CD4-positive, alpha-beta memory T cell (primary cell): ENCODE measurements at places on chromosomes 1 and 21. TPM values are rescaled to one million over a fixed set of nuclear protein-coding genes. Genes with fewer than 3 reads are reported as not detected.
A peak's percentile ranks its signal among the peaks of the same experiment; 100 is the strongest.

GRCh38 chr1:100796046-100796445 is 76.5 kb downstream of the VCAM1 start:
- DNase-seq: no peak

DNA sequence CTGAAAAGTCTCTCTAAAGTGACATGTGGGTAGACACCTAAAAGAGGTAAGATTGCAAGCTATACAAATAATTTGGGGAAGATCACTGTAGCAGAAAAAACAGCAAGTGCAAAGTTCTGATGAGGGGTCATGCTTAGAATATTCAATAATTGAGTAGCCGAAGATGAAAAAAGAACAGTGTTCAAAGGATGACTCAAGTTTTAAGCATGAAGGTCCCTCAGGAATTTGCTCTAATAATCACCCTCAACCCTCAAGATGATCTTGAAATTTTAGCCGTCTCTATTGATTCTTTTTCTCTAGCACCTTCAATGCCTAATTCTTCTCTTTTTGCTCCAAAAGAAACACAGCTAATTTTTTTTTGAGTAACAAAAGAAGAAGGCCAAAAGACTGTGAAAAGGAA is 190.6 kb upstream of the ZNHIT6 start:
- DNase-seq: no peak

GRCh38 chr1:61638911-61639605 is 85.9 kb downstream of the TM2D1 start:
- DNase-seq: no peak

DNA sequence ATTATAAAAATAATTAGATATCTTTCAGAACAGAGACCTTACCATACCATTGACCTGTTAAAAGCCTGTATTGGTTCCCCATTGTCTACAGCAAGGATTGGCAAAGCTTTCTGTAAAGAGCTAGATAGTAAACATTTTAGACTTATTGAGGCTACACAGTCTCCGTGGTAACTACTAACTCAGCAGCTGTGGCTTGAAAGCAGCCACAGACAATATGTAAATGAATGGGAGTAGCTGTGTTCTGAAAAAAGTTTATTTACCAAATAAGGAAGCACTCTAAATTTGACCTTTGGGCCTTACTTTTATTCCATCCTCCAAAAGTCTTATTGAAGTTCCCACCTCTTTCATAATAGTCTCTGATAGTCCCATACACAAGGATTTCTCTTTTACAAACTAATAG is 39.7 kb downstream of the NUP210L start:
- DNase-seq: peak; percentile 29

GRCh38 chr21:37366482-37367316 is at the start of gene DYRK1A:
TSS of gene DYRK1A (plus strand) at chr21:37366773. CDS start at chr21:37420375, 53,602 bp downstream.
- DNase-seq: peak; percentile 99

DNA sequence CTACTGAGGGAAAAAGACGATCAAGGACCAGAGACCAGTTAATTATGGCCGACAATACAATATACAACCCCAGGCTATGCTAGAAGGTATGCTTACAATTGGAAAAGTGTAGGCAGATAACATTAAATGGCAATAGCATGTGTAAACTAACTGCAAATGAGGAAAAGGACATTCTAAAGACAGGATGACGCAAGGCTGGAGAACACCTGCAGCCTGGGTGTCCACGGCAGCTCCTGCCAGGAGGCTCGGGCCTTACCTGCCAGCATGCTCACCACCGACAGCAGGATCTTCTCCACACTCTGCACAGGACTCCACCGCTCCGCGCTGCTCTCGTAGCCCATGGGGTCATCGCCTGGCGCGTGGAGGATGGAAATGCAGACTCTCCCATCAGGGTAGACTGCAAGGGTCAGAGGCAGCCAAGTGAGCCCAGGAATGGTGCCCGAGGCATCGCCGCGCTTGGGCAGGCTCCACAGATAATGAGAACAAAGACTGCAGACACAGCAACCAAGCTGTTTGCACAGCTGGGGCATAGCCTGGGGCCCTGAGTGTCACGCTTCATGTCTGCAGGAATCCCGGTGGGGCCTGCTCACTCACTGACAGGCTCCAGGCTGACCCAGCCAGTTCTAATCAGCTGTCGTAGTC is 28.2 kb downstream of the UBE2G2 start:
- DNase-seq: no peak

DNA sequence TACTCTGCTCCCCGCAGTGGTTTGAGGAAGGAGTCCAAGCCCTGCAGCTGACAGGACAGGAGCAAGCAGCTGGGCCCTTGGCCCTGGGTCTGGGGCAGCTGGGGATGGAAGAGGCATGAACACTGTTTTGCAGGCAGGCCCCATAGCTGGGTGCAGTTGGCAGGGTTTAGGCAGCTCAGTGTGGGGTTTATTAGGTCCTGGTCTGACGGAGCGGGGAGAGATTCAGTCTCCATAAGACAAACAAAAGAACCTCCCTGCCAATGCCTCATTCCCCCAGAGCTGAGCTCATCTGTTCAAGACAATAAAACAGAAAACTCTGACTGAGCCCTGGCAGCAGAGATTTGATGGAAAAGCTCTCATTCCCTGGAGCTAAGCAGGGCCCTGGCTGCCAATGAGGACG is 37.3 kb downstream of the OLFML2B start:
- no peak for DNase-seq

DNA sequence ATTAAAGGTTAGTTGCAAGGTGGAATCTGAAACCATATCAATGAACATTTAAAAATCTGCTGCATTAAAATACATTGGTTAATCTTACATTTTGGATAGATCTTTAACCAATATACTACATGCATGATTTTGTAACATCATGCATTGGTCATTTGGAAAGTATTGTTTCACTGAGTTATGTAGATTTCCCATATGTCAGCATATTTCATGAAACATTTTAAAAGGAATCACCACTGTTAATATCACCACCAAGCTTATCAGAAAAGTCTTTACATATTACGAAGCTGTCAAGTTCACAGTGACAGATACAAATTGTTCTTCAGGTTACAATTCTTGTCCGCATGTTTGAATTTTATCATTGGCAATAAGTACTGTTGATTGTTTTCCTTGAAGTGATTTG is 89.9 kb upstream of the ADGRL2 start:
- no peak for DNase-seq

- DNase-seq: no peak
Observed at GRCh38 chr1:166013232-166013631, 153.6 kb downstream of the FAM78B start.

CELA2A gene
- not detected for total RNA-seq

DNA sequence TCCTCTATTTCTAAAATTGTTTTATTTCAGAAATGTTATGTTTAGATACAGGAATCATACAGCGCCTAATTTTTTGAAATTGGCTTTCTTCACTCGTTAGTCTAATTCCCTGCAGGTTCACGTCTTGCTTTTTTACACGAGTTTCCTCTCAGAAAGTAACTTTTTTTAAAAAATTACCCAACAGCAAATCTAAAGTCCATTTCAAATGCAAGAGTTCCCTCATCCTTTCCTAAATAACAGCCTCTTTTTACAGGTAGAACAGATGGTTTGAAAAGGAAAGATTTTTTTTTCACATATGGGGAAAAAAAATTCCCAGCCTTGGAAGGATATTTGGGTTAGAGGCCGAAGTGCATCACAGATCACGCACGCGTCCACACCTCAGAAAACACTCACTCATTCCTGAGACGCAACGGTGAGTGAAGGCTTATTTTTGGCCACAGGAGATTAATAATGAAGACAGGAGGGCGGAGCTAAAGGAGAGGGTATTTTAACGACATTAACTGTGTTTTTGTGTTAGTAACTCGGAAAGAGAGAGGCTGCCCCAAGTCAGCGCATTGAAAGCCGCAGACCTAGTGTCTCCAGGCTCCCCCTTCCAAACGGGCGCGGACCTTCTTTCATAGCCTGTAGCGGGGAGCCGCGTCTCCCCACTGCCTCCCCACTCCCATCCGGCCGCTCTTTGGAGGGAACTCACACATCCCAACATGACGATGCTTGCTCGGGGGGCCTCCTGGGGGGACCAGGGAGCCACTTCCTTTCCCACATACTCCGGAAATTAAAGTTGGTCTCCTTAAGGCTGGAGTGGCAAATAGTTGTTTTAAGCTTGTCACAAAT is 969 bp upstream of the RIPK4 start:
- DNase-seq: no peak

DNA sequence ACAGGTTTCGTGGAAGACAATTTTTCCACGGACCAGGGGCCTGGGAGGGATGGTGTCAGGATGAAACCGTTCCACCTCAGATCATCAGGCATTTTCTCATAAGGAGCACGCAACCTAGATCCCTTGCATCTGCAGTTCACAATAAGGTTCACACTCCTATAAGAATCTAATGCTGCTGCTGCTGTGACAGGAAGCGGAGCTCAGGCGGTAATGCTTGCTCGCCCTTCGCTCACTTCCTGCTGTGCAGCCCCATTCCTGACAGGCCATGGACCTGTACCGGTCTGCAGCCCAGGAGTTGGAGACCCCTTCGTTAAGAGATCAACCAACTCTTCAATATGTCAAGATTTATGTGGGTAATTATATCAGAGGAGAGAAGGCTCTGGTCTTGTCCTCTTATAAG is 3.3 kb upstream of the DHX9 start:
- no peak for DNase-seq

DNA sequence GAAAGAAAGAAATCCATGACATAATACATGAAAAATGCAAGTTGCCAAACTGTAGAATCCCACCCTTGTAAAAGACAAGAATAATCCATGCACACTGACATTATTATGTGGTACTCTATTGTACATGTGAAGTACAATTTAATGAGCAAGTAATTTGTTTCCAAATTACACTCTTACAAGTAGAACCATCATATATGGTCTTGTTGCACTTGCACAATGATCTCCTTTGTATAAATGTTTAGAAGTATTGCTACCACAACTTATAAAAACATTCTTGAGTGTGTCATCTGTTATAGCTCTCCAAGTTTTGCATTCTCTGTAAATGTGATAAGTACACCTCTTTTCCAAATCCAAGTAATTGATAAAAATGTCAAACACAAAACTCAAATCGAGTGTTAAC is 29.1 kb upstream of the ZNF281 start:
- no peak for DNase-seq

OR2L8 gene
- total RNA-seq: 0.73 TPM

DNA sequence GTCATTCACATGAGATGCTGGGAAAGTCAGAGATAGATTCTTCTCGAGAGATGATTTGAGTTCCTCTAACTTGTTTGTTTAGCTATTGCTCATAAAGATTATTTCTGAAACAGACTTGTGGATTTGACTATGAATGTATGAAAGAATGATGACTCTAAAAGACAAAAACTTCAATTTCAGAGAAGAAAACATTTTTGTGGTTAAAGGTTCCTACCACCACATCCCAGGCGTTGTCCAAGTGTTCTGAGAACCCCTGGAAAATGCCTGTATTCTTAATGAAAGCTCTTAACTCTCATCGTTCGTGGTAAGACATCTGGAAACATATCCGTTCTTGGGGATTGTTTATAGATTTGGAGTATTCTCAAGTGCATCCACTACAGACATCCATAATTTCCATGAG is 228.7 kb downstream of the BARHL2 start:
- DNase-seq: no peak

- DNase-seq: no peak
Observed at GRCh38 chr1:56797065-56797685, 22.0 kb downstream of the FYB2 start.

DNA sequence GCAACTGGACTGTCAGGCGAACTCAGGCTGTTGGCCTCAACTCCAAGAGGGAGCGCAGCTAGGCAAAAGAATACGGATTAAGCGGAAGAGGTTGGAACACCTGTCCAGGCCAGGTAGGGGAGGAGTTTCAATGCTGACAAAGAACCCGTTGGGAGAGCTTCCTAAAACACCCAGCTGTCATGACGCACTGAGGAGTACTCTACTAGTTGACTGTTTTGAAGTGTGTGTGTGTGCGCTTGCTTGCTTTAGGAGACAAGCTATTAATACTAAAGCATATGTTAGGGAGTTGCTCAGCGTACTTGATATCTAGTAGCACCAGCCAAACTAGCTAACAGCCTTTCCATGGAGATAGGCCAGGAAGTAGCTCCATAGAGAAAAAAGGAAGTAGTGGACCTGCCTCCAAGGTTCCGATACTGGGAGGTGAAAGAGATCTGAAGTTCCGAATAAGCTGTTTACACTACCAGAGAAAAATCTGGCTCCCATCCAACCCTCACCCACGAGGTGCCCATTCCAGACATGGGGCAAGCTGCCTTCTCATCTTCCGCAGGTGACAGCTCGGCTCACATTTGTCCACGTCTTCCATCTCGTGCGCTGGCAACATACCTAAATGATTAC is 974 bp upstream of the FNBP1L start:
- DNase-seq: peak; percentile 38

- no peak for DNase-seq
Observed at GRCh38 chr21:39014747-39015146, 168.5 kb downstream of the PSMG1 start.

KIF26B gene
- total RNA-seq: not detected

AXDND1 gene
- total RNA-seq: 0.44 TPM

DNA sequence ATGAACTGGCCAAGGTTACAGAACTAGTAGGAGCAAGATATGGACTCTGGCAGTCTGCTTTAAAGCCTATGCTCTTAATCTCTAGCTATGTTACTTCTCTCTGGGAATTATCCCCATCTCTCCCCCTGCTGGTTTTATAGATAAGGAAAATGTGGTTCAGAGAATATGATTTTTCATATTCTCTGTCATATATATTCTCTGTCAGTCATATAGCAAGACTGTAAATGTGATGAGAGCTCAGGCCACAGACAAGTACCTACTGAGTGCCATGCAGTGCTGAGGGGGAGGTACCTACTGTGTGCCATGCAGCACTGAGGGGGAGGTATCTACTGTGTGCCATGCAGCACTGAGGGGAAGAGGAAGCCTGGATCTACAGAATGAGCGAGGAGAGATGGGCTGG is 220.3 kb upstream of the FGGY start:
- no peak for DNase-seq

GRCh38 chr1:232980355-232980978 is 30.1 kb downstream of the NTPCR start:
- no peak for DNase-seq

- no peak for DNase-seq
Observed at GRCh38 chr1:29864431-29865022, 628.2 kb downstream of the PTPRU start.

DNA sequence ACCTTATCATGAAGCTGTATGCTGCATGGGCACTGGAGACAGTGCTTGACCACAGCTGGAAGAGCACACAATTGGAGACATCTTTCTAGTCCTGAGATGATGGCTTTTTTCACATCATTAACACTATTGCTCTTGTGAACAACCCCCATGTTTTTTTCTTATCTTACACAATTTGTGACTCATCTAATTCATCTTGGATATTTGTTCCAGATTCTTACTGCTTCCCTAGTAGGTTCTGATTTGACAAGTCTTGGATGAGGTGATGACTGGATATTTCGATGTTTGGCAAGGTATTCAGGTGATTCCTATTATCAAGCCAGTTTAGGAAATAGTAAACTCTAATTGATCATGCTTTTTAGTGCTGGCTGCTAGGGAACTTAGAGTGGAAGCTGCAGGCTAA is 23.7 kb downstream of the HLX start:
- no peak for DNase-seq

GRCh38 chr1:206716159-206716869 is 31.6 kb downstream of the MAPKAPK2 start:
- no peak for DNase-seq
